ENCODE measurements at places on chromosomes 2 and 18. TPM values are rescaled to one million over a fixed set of nuclear protein-coding genes. Genes with fewer than 3 reads are reported as not detected.

STPG4 gene
- total RNA-seq, result not detected

DLX1 gene
- not detected for total RNA-seq

HMSD gene
- total RNA-seq, result not detected

KYNU gene
- total RNA-seq, result not detected

PROKR1 gene
- total RNA-seq, result not detected

NEU2 gene
- total RNA-seq, result not detected

NAT8 gene
- not detected for total RNA-seq

IL37 gene
- total RNA-seq, result not detected

LIMS3 gene
- total RNA-seq, result 1.9 TPM

AMER3 gene
- not detected for total RNA-seq

CAPG gene
- 72.2 TPM for total RNA-seq

PAX8 gene
- 2.0 TPM for total RNA-seq

ESPNL gene
- total RNA-seq, result 5.0 TPM

C2orf42 gene
- 19.0 TPM for total RNA-seq

IL1RL2 gene
- total RNA-seq, result 1.7 TPM

DNER gene
- total RNA-seq, result 0.58 TPM

GLB1L gene
- total RNA-seq, result 24.3 TPM

FOXI3 gene
- not detected for total RNA-seq

MFSD2B gene
- not detected for total RNA-seq

SLC1A4 gene
- total RNA-seq, result 15.0 TPM

BOLL gene
- total RNA-seq, result not detected

GAREM1 gene
- total RNA-seq, result 7.4 TPM

CCL20 gene
- total RNA-seq, result 0.47 TPM

FOXD4L1 gene
- not detected for total RNA-seq

SLC8A1 gene
- 7.9 TPM for total RNA-seq

GAL3ST2 gene
- total RNA-seq, result not detected

MERTK gene
- 2.0 TPM for total RNA-seq

CYP27C1 gene
- 0.58 TPM for total RNA-seq

ATG9A gene
- 50.3 TPM for total RNA-seq

CFAP210 gene
- total RNA-seq, result not detected

HOXD1 gene
- not detected for total RNA-seq

IL1RL1 gene
- 11.6 TPM for total RNA-seq

ZNF385B gene
- total RNA-seq, result not detected

MTCL1 gene
- total RNA-seq, result 18.2 TPM

ANTXR1 gene
- 81.8 TPM for total RNA-seq

TCF23 gene
- not detected for total RNA-seq

ROCK1 gene
- total RNA-seq, result 32.1 TPM

DIS3L2 gene
- total RNA-seq, result 9.4 TPM

APLF gene
- total RNA-seq, result 4.3 TPM

CNDP1 gene
- not detected for total RNA-seq

TUBA4B gene
- not detected for total RNA-seq

ACMSD gene
- total RNA-seq, result not detected

MAB21L4 gene
- total RNA-seq, result not detected

TIGD1 gene
- 2.3 TPM for total RNA-seq

CAPN14 gene
- not detected for total RNA-seq

PMS1 gene
- 6.2 TPM for total RNA-seq

TEKT4 gene
- not detected for total RNA-seq

MTLN gene
- total RNA-seq, result 60.8 TPM

USP14 gene
- total RNA-seq, result 16.3 TPM

ANKRD62 gene
- not detected for total RNA-seq

MTA3 gene
- 16.5 TPM for total RNA-seq

OR6B2 gene
- total RNA-seq, result not detected

RAPGEF4 gene
- 1.3 TPM for total RNA-seq

TNS1 gene
- total RNA-seq, result 63.7 TPM
